ENCODE measurements at places on chromosomes 7 and 10. TPM values are rescaled to one million over a fixed set of nuclear protein-coding genes. Genes with fewer than 3 reads are reported as not detected.

RAB19 gene
- total RNA-seq = 11.5 TPM

IQUB gene
- total RNA-seq = 6.9 TPM

GGCT gene
- total RNA-seq = 23.8 TPM

GRCh38 chr7:122768827-122769226 lies 66.1 kb upstream of the RNF148 start:
- DNase-seq = no peak

DNA sequence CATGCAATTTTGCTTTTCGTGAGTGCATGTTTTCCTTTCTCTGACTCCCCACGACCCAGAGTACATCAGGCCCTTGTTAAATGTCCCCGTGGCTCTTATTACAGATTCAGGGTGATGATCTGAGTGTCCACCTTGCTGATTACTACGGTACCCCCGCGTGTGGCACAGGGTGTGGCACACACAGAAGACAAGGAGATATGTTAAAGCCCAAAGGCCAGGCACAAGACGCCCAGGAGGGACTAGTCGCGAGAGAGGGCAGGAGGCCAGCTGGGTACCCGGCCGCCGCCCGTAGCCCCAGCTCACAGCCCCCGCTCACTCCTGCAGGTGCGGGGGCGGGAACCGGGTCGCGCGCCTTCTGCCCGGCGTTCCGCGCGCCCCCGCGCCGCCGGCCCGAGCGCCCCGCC lies 281 bp upstream of the EXOC6 start:
- DNase-seq = no peak

SLC13A1 gene
- total RNA-seq = 10.1 TPM

TMEM213 gene
- 30.2 TPM for total RNA-seq

FAM25G gene
- total RNA-seq = not detected

DNA sequence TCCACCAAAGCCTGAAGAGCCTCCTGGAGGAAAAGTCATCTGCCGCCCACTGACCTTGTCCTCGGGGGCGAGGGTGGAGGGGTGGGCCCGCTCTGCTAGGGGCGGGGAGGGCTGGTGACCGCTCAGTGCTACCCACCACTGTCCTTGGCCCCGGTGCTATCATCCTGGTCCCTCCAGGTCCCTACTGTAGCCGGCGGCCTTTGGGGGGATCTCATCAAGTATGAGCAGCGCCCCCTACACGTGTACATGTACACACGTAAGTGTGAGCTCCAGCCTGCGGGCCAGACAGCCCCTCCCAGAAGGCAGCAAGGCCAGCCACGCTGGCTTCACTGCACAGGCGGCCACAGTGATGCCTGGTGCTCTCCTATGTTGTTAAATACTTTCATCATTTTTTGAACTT lies 19.6 kb downstream of the TTYH3 start:
- no peak for DNase-seq

GRCh38 chr10:59234816-59235429 lies 58.5 kb downstream of the PHYHIPL start:
- DNase-seq = no peak

GRCh38 chr7:55314967-55315366 lies 50.2 kb upstream of the LANCL2 start:
- no peak for DNase-seq

DNA sequence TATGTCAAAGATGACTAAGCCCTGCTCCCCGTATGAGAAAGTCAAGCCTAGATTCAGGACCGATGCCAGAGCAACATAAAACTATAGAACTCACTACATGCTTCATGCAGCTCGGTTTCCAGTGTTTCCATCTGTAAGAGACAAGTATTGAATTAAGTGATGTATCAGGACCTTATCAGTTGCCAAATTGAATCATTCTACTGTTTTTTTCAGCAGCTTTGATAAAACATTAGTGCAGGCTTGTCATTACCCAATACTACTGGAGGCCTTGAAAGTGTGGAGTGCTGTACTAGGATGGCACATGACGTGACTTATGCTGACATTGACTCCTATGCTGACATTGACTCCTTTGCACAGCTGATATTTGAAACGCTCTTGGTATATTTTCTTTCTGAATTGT lies 10.8 kb upstream of the NRP1 start:
- DNase-seq = no peak

ORAI2 gene
- 45.6 TPM for total RNA-seq

- DNase-seq = no peak
These were observed 106.3 kb downstream of the SLIT1 start for GRCh38 chr10:97079448-97079847.

DNA sequence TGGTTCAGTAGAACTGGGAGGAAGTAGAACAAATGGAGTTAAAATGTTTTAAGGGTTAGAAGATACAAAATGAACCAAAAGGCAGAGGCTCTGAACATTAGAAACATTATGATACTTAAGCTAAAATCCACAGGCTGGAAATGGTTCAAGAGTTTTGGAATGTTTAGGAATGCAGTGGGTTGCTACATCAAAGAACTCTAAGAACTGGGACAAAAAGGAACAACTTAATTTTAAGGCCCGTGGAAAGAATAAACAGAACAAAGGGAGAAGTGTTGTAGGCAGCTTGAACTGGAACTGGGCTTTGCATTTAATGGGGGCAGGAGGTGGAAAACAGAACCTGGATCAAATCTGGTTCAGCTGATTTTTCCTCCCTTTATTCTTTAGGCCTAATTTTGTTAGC lies 3.5 kb upstream of the C7orf25 start:
- no peak for DNase-seq

CHRM2 gene
- not detected for total RNA-seq

GRCh38 chr10:121425623-121426022 lies 172.6 kb downstream of the FGFR2 start:
- no peak for DNase-seq

DNA sequence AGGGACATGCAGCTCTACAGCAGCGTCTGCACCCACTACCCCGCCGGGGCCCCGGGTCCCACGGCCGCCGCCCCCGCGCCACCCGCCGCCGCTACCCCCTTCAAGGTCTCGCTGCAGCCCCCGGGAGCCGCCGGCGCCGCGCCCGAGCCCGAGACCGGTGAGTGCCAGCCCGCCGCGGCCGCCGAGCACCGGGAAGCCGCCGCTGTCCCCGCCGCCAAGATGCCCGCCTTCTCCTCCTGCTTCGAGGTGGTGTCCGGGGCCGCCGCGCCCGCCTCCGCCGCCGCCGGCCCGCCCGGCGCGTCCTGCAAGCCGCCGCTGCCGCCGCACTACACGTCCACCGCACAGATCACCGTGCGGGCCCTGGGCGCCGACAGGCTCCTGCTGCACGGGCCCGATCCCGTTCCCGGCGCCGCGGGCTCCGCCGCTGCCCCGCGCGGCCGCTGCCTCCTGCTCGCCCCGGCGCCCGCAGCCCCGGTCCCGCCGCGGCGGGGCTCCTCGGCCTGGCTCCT lies 631 bp downstream of the OTUD1 start:
- no peak for DNase-seq

DNA sequence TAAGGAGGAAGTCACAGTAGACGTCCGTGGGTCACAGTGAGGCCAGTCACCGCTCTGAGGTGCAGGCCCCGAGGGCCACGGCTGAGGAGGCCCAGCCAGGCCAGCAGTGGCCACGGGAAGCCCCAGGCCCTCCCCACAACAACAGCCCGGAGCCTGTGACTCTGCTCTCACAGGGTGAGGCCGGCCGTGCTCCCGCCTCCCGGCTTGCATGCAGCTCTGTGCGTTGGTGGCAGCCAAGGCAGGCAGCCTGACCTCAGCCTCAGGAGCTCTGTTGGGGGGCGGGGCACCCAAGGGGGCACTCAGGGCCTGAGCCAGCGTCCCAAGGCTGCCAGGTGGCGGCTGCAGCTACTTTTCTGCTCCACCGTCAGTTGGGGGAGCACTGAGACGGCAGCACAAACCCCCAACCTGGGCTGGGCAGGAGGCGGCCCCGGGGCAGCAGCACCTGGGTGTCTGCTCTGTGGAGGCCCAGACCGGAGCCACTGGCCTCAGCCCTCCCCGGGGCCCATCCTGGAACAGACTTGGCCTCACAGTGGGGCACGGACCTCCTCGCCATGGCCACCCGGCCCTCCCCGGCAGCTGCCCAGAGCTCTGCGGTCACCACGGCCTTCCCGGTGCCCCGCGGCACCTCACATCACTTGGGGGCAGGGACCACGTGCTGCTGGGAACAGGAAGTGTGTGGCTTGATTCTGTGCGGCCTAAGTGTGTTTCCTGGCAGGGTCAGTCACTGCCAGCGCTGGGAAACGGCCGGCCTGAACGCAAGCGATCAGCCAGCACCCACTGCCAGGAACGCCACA lies 13.3 kb downstream of the CYP2W1 start:
- DNase-seq = no peak

DNA sequence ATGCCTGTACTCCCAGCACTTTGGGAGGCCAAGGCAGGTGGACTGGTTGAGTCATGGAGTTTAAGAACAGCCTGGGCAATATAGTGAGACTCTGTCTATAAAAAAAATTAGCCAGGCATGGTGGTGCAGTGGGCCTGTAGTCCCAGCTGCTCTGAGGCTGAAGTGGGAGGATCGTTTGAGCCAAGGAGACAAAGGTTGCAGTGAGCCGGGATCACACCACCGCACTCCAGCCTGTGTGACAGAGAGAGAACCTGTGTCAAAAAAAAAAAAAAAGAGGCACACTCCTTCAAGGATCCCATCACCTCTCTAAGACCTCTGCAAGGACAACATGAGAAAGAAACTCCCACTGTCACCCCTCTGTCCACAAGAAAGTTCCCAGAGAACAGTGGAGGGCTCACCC lies 4.4 kb downstream of the NAT16 start:
- DNase-seq = no peak

DNA sequence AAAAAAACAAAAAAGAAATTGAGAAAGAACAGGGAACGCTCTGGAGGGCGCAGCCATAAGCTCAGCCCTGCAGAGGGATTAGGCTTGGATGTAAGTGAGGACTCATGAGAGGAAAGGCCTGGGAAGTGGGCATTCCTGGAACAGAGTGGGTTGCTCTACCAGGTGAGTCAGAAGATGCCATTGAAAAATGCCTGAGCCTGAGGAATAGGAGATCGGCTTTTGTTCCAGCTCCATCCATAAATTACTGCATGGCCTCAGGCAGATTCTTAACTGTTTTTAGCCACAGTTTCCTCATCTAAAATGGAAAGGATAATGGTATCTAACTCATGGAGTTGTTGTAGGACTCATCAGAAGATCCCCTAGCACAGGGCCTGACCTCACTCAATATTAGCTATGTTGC lies 1.1 kb upstream of the RGR start:
- no peak for DNase-seq

DNA sequence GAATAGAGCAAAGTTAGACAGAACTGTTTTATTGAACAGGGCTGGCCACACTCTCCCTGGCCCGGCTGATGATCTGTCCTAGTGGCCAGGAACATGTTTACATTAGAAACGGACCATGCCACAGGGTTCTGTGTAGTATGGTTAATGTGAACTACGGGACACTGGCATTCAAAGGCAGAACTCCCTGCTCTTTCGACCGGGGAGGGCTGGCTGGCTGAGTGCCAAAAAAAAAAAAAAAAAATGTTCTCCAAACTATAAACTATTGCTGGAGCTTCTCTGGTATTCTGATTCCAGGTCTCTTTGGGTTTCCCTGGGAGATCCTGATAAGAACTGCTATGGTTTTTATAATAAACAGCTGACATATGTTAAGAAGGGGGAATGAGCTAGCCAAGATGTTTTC lies 1262.6 kb upstream of the SORCS1 start:
- DNase-seq = peak; percentile 50

DNA sequence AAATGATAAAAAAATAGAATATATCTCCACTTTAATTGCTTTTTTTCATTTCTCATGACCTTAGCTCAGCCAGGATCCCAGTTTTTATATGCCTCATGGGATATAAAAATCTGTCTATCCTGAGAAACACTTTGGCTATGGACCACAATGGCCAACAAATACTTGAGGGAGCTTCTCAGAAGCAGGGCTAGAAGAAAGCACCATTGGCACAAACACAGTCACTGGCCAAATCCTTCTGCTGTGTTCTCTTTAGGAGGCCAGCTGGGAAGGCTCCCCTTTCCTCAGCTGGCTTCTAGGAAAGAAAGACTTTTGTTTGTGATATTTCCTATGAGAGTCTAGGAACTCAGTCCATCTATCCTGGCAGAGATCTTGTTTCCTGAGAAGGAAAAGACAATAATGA lies 856.2 kb upstream of the GHITM start:
- DNase-seq = no peak

- no peak for DNase-seq
These were observed 1009.7 kb upstream of the CELF2 start for GRCh38 chr10:10007957-10008356.

- no peak for DNase-seq
These were observed 40.9 kb downstream of the ANTXRL start for GRCh38 chr10:46327685-46328084.

DNA sequence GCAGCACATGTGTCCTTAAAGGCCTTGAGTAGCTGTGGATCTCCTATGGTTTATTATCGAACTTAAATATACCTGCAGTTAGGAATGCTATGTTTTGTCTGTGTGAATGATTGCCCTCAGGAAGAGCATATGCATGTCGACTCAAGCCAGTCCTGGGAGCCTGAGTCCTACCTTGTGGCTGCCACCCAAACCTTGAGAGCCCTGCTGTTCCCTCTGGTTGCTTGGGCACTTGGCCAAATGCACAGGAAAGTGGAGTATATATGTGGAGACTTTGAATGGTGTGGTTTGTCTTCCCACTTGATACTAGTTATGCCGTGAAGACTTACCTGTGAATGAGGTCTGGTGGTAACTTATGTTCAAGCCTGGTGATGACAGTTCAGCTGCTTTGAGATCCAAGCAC lies 409.8 kb downstream of the LRMDA start:
- DNase-seq = no peak

NUB1 gene
- 51.8 TPM for total RNA-seq

DNA sequence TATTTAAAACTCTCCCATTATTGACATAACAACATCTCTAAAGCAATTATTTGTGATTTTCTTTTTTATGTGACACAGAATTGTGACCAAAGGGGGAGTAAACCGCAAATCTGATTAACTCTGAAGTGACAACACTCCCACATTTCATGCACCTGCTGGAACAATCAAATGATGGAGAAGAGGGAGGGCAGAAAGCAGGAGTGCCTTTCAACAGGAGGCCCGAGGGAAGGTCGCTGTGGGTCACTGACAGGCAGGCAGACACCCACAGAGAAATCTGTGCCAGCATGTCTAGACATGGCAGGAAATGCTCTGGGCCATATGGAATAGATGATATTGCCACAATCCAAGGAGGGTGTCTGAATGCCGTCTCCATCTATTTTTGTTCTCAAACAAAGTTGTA lies 247.3 kb downstream of the DOCK4 start:
- peak; percentile 88 for DNase-seq

CCDC146 gene
- 15.4 TPM for total RNA-seq
